Adrenal gland (tissue), 19 donors: ENCODE measurements at places on chromosomes 7 and 10. TPM values are rescaled to one million over a fixed set of nuclear protein-coding genes. Genes with fewer than 3 reads are reported as not detected.

DNA sequence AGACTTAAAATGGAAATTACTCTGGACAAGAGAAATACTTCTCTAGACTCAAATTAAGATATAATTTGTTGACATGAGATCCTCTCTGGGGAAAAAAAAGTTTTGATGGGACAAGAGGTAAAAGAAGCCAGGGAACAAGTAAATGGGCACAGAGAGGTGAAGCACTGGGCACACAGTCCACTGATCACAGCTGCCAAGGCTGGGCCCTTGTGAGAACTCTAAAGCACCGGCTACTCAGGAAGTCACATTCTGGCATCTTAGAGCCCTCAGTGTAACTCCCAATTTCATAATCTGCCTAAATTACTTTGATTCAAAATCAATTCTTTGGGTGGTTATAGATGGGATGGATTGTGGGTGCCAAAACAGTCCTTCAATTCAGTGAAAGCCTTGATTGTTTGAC, 123.2 kb upstream of the CACNA2D1 start:
- H3K36me3 ChIP-seq, result no peaks in the 10 kb centered on the region
- no peak overlapping the region for H3K4me3 ChIP-seq
- H3K27ac ChIP-seq, result no peak overlapping the region

Gene TMEM176A
- total RNA-seq, result 16.9 TPM

DNA sequence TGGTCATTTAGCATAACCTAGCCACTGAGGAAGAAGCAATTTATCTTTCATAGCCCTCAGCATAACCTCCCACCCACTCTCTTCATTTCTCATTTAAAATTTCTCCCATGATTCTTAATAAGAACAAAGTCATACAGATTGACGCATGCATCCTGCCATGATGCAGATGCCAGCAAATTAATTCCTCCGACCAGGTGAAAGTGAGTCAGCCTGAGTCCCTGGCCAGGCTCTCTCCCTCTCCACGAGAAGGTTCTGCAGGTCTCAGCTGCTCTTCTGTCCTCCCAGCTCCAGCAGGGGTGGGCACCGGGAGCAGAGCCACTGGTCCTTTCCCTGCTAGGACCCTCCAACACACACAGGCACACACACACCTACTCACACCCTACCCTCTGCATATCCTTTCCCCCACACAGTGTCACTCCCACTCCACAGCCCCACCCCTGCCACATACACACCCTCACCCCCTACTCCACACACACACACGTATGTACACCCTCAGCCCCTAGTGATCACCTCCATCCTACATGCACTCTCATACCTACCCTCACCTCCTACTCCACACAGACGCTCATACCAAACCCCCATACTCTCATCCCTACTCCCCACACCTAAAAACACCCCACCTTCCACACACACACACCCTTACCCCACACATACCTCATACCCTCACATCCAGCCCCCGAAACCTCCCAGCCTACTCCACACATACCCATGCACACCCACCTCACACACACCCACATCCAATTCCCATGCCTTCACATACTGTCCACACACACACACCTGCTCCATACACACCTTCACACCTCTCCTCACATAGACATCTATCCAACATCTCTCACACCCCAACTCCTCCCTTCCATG, 78.0 kb downstream of the FAM13C start:
- peaks cover 9% of the 10 kb centered on the region for H3K36me3 ChIP-seq
- H3K4me3 ChIP-seq, result no peak overlapping the region
- H3K27ac ChIP-seq, result peak overlapping the region; percentile 38
- no peak for DNase-seq
- H3K4me1 ChIP-seq, result no peaks in the 10 kb centered on the region

DNA sequence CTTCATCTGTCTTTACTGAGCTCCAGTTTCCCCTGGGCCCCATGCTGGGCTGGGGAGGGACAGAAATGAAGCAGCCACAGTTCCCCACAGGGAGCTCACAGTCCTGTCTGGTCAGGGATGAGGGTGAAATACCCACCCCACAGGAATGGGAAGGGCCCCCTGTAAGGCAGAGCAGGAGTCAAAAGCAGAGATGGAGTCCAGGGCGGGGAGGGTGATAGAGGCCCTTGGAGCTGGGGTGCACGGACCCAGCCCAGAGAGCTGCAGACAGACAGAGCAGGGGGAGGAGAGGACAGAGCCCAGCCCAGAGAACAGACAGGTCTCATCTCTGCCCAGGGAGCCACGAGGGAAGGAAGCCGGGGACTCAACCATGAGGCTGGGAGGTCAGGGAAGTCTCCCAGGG, 34.9 kb upstream of the ZNF488 start:
- H3K4me1 ChIP-seq, result no peaks in the 10 kb centered on the region
- DNase-seq, result no peak
- no peaks in the 10 kb centered on the region for H3K36me3 ChIP-seq
- no peak overlapping the region for H3K4me3 ChIP-seq
- H3K27me3 ChIP-seq, result no peaks in the 10 kb centered on the region

Gene PLEKHS1
- not detected for total RNA-seq

Gene SLC13A1
- not detected for total RNA-seq

DNA sequence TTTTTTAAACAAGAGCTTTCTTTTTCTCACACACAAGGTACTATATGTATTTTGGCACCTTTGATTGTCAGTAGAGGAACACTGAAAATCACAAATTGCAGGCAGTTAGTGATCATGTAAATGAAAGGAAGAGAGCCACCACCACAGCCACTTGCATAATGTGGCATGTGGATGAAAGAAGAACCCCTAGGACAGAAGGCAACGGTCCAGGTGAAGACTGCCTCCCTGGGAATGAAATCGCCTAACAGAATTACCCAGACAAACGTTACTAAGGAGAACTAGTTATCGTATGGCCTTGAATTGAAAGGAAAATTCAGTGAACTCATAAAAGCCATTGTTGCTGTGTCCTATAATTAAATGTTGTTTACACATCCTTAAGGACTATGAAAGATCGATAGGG, 41.2 kb upstream of the PTPRZ1 start:
- no peaks in the 10 kb centered on the region for H3K36me3 ChIP-seq
- no peaks in the 10 kb centered on the region for H3K4me1 ChIP-seq
- DNase-seq, result no peak

DNA sequence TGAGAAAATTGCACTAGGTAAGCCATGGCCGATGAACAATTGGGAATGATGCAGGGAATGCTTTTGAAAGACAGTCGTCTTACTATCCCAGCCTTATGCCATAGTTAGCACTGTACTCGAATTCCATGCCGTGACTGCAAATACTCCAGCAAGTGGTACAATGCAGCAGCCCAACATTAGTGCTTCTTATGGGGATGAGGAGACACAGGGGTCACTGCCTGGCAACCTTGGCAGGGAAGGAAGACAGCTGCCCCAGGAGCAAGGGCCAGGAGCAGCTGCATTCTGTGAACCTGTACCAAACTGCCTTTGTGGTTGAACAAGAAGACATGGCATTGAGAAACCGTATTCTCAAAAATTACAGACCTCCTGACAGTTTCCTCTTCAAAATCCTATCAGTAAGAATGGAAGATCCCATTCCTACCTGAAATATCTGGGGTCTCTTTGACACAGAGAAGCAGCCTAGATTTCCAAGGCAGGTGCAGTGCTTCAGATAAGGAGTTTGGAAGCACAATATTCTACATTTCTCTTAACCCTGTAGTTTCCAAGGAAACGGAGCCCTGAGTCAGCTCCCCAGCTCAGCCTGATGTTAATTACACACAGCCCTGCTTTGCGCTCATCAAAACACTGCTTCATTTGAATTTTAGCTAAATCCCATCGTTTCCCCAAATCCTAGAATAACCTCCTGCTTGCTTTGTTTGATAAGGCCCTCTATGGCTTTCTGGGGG, 49.0 kb upstream of the FRMD4A start:
- no peaks in the 10 kb centered on the region for H3K27me3 ChIP-seq
- no peaks in the 10 kb centered on the region for H3K36me3 ChIP-seq
- no peaks in the 10 kb centered on the region for H3K4me1 ChIP-seq
